ENCODE measurements at places on chromosomes 5 and 9.
A peak's percentile ranks its signal among the peaks of the same experiment; 100 is the strongest.

- no peak for DNase-seq
These were observed 61.8 kb downstream of the LRRC70 start for GRCh38 chr5:62640446-62640845.

DNA sequence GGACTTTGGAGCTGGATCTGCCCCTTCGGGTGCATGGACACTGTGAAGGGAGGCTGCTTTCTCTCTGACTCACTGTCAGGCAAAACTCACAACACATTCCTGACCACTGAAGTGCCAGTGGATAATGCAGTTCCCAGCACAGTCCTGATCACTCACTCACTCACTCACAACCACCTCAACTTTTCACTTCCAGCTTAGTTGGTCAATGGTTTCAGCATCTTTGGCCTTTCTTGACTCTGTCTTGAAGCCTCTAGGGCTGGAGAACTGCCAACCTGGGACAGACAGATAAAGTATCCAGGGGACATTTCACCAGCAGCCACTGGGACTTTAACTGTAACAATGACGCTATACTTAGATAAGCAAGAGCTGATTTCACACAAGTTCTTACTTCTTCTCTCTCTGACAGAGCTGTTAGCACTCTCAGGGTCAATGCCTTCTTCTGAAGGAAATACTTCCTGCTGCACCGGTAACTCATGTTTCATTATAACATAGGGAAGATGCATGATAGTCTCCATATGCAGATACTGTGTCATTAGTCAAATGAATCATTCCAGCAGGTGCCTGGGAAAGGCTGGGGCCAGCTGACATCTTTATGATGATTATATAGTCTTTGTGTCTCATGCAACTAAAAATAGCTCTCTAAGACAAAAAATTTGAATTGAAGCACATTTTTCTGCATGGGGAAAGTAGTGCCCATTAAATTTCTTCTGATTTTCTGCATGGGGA lies 499.0 kb downstream of the SEMA5A start:
- DNase-seq: peak; percentile 98

- DNase-seq: no peak
These were observed 612.1 kb downstream of the EBF1 start for GRCh38 chr5:158487664-158488063.

DNA sequence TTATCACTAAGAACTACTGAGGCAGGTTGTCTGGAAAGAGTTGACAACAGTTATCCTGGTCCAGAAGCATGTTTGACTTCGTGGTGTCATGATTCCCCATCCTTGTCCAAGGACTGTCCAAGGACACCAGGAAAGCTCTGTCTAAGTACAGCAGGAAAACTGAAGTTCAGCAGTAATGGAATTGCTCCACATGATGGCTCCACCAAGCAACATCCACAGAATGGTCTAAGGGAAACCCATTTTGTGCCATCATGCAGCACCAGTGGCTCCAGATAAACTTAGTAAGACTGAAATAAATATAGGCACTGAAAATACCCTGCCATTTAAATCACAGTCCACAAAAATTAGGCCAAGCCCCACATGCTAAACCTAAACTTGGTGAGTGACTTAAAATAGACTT lies 192.8 kb downstream of the CDH18 start:
- peak; percentile 41 for DNase-seq

- DNase-seq: peak; percentile 87
These were observed 14.9 kb upstream of the FGFR4 start for GRCh38 chr5:177071666-177072385.

DNA sequence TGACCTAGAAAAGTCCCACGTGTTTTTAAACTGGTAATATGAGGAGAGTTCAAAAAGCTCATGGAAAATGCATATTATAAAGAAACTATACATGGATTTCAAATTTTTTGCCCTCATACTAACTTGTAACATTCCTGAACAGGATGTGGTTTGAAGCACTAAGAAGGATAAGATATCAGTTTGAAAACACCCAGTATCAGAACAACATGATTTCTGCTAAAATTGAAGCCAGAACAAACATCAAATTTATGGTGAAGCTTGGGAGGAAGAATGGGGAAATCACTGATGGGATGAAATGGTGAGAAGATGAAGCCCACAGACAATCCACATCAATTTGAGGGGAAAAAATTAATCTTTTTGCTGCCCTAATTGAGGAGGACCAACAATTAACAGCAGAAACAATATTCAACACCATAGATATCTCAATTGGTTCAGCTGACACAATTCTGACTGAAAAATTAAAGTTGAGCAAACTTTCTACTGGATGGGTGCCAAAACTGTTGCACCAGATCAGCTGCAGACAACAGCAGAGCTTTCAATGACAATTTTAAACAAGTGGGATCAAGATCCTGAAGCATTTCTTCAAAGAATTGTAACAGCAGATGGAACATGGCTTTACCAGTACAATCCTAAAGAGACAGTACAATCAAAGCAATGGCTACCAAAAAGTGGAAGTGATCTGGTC lies 113.2 kb upstream of the SNX2 start:
- peak; percentile 11 for DNase-seq

GRCh38 chr5:134224888-134225779 lies 739 bp downstream of the PPP2CA start:
- DNase-seq: peak; percentile 86

Measured in mesenchymal stem cell (in vitro differentiated cells and primary cell).